CD8-positive, alpha-beta memory T cell (primary cell): ENCODE measurements at places on chromosomes 1 and 21.

DNA sequence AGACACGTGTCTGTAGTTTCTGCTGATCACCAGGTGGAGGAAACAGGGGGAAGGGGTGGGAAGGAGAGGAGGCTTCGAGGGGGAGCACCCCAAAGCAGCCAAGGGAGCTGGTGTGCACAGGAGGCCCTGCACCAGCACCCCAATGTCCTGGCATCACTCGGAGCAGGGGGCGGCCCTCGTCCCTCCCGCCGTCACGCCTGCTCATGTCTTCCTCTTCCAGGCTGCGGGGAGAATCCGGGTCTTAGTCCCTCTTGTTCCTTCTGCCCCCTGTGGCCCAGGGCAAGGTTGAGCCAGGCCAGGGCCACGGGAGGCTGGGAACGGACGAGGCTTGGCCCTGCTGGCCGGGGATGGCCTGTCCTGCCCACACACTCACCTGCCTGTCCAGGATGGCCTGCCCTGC, 21.4 kb upstream of the ARHGEF16 start:
- no peak for DNase-seq

DNA sequence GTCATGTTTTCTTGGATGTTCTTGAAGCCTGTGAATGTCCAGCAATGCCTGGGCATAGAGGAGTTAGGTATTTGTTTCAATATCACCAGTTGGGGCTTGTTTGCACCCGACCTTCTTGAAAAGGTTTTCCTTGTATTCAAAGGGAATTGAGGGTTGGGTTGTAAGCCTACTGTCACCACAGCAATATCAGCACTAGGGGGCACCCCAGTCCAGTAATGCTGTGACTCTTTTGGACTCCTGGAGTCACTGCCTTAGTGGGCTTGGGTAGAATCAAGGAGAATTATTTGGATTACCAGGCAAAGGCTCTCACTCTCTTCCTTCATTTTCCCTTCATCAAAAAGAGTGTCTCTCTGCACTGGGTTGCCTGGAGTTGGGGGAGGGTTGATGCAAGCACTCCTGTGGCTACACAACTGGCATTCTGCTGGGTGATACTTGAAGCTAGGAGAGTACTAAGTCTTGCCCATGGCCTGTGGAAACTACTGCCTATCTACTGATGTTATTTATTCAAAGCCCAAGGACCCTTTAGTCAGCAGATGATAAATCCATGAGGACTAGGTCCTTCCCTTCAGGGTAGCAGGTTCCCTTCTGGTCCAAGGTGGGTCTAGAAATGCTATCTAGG, 34.5 kb downstream of the OR10R2 start:
- peak; percentile 22 for DNase-seq

- DNase-seq: peak; percentile 14
Measured at GRCh38 chr1:18951416-18951815, 5.1 kb downstream of the IFFO2 start.

GRCh38 chr1:7640920-7641585, 130.0 kb upstream of the VAMP3 start:
- no peak for DNase-seq

GRCh38 chr1:24384251-24385090, 29.1 kb downstream of the STPG1 start:
- no peak for DNase-seq

GRCh38 chr1:27003745-27004470, 8.7 kb downstream of the TENT5B start:
- no peak for DNase-seq

- no peak for DNase-seq
Measured at GRCh38 chr1:221761354-221762002, 19.6 kb upstream of the DUSP10 start.
